ENCODE measurements at places on chromosomes 12 and 14.

- DNase-seq, result no peak
Observed at GRCh38 chr14:105739331-105740102, 213.1 kb downstream of the TMEM121 start.

GRCh38 chr14:101839236-101839635 lies 77.7 kb downstream of the PPP2R5C start:
- no peak for DNase-seq

DNA sequence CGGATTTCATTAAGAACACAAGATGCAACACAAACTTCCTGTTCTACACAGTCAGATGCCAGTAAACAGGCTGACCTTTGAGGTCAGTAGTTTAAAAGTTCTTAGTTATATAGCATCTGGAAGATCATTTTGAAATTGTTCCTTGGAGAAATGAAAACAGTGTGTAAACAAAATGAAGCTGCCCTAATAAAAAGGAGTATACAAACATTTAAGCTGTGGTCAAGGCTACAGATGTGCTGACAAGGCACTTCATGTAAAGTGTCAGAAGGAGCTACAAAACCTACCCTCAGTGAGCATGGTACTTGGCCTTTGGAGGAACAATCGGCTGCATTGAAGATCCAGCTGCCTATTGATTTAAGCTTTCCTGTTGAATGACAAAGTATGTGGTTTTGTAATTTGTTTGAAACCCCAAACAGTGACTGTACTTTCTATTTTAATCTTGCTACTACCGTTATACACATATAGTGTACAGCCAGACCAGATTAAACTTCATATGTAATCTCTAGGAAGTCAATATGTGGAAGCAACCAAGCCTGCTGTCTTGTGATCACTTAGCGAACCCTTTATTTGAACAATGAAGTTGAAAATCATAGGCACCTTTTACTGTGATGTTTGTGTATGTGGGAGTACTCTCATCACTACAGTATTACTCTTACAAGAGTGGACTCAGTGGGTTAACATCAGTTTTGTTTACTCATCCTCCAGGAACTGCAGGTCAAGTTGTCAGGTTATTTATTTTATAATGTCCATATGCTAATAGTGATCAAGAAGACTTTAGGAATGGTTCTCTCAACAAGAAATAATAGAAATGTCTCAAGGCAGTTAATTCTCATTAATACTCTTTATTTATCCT lies 13.5 kb downstream of the PTGER2 start:
- DNase-seq, result no peak

GRCh38 chr14:106489112-106489881 lies 962.9 kb downstream of the TMEM121 start:
- no peak for DNase-seq

- no peak for DNase-seq
Observed at GRCh38 chr12:119036878-119037825, 55.8 kb downstream of the SRRM4 start.

GRCh38 chr12:51059086-51059485 lies 11.0 kb downstream of the LETMD1 start:
- DNase-seq, result no peak

GRCh38 chr12:43357141-43357540 lies 194.9 kb downstream of the ADAMTS20 start:
- DNase-seq, result no peak

DNA sequence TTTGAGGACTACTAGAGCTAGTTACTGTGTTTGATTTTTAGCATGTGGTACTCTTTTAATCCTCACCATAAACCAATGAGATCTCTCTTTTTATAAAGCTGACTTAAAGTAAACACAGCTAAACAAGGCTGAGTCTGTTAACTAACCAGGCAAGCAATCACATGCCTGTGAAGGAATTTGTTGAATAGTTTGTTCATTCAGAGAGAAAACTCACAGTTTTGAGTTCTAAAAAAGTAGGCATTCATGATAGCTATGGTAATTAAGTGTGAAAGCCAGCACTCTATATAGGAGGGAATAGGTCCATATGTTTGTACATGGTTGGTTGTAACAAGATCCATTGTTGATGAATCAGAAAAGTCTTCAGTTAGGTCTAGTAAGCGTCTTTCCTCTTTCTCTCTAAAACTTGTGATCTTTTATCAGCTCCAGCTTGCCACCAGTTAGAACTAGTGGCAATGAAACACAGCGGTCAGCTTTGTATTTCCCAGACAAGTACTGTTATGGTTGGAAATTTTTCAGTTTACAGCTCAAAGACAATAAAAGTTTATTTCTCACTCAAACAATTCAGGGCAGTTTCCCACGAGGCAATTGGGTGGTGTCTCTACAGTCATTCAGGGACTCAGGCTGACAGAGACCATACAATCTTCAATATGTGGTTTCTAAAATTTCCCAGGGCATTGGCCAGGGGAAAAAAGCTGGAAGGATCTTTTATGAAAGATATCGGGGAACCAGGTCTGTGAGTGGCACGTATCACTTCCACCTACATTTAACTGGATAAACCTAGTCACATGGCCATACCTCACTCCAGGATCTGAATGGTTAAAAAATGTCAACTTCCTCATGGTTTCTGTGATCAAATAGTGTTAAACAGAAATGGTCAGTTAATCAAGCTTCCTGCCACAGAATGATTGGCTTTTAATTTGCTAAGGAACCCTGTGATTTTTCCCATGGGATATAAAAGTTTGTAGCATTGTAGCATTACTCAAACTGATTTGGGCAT lies 203.1 kb downstream of the KIF21A start:
- DNase-seq, result no peak

- DNase-seq, result no peak
Observed at GRCh38 chr14:59251811-59252771, 63.6 kb downstream of the DAAM1 start.

DNA sequence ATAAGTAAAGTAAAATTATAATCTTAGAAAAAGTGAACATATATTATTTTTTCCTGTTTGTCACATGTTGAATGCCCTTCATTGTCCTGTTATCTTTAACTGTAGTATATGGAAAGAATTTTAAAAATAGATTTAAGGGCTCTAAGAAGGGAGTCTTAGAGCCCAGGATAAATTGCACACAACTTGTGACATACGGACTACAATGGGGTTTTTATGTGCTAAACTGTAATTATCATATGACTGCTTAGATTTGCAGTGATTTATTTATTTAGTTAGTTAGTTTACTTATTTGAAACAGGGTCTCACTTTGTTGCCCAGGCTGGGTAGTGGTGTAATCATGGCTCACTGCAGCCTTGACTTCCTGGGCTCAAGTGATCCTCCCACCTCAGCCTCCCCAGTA lies 187.8 kb upstream of the HMGA2 start:
- no peak for DNase-seq

DNA sequence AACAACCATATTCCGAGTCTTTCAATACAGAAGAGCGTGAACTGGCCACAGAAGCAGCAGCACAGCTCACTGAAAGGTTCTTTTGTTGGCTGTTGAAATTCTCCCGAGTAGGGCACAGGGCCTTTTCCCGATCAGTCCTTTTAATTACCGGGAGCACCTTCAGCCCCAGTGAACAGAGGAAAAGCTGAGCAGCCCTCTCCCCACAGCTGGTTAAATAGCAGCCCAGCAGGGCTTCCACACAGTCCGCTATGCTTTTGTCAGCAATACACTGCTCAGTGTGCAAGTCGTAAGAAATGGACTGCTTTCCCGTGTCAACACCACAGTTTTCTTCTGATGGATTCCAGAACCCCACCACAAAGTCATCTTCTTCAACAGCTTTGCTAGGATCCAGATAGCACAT lies 61.3 kb downstream of the DICER1 start:
- DNase-seq, result no peak

GRCh38 chr12:109625131-109625559 lies 51.6 kb downstream of the MVK start:
- DNase-seq, result no peak

GRCh38 chr12:53328043-53328435 lies 6.6 kb upstream of the AAAS start:
- DNase-seq, result no peak

GRCh38 chr12:84692071-84692470 lies 220.5 kb downstream of the SLC6A15 start:
- DNase-seq, result no peak

DNA sequence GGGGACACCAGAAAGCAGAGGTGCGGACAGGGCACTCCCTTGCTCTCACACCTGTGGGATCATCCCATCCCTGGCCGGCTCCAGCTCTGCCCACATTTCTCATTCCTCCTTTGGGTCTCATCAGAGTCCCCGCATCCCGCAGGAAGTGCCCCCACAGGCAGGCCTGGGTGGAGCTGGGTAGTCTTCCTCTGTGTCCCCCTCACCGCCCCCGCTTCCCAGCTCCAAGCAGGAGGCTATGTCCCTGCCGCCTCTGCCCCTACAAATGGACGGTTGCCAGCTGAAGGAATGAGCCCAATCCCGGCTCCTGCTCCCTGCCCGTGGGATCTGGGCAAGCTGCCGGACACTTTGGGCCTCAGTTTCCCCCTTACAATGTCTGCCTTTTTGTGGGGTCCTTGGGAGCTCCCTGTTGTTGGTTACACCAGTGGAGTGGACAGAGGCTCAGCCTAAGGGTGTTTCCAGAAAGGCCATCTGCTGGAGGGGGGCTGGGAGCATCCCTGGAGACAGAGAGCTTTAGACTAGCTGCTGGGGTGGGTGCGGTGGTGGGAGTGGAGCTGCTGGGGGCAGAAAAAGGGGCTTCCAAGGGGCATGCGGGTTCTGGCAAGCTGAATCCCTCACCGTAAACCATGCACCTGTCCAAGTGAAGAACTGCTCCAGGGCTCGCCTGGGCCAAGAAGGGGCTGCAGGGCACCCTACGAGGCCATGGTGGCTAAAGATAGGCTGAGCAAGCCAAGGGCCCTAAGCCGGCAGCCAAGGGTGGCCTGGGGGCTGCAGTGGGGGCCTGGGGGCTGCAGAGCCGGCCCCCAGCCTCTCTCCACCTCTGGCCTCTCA lies 7.9 kb upstream of the GPR132 start:
- no peak for DNase-seq

DNA sequence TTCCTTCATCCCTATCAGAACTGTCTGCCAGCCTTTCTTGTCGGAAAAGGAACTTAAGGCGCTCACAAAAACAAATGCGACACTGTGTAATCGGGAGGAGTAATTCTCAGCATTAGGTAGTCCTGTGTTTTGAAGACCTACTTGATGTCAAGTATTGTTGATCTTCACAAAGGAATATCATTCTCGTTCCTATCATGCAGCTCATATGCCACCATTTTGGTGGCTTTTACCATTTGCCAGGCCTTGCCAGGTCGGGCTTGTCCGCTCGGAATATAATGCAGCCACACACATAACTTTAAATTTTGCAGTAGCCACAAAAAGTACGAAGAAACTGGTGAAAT lies 903 bp upstream of the PPP4R3A start:
- no peak for DNase-seq

GRCh38 chr14:81348061-81348460 lies 52.1 kb downstream of the STON2 start:
- no peak for DNase-seq

- no peak for DNase-seq
Observed at GRCh38 chr12:86666316-86666715, 410.1 kb upstream of the MGAT4C start.

- no peak for DNase-seq
Observed at GRCh38 chr14:65149116-65149515, 46.8 kb upstream of the MAX start.

GRCh38 chr14:51392416-51392815 lies 152.4 kb downstream of the TMX1 start:
- DNase-seq, result no peak

DNA sequence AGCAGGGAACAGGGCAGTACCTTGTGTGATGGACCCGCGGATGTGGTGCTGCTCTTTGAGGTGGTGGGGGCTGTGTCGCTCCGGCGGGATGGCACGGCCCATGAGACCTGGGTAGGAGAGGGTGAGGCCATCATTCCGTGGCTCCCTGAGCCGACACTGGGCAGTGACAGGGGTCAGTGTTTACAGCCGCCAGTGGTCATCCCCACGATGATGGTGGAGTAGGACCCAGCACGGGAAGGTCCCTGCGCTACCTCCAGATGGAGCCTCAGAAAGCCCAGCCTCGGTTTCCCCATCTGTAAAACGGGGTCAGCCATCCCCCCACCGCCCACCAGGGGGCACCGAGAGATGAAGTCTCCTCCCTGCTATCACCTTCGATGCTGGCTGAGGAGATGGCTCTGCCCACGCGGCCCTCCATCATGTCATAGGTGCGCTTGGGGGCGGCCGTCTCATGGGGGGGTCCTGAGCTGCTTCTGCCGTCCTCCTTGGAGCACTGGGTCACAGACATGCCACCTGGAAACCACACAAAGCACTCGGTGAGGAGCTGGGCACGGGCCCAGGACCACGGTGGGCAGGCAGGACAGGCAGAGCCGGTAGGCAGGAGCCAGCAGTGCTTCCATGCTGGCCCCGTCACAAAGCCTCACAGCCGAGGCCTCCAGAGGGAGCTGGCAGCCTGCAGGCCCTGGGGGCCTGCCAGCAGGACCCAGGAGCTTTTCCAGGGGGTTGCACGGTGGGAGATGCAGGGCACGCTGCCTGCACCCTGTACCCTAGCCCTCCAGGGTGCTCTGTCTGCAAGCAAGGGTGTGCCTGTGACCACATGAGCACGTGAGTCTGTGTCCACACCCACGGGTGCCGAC lies 53.1 kb downstream of the RFLNA start:
- no peak for DNase-seq

- no peak for DNase-seq
Observed at GRCh38 chr12:102757882-102758226, 159.2 kb downstream of the PAH start.

- no peak for DNase-seq
Observed at GRCh38 chr12:128138125-128138524, 128.8 kb upstream of the TMEM132C start.

- no peak for DNase-seq
Observed at GRCh38 chr14:81743605-81744004, 210.0 kb upstream of the SEL1L start.

- DNase-seq, result no peak
Observed at GRCh38 chr12:34377243-34378035, 355.1 kb downstream of the ALG10 start.

DNA sequence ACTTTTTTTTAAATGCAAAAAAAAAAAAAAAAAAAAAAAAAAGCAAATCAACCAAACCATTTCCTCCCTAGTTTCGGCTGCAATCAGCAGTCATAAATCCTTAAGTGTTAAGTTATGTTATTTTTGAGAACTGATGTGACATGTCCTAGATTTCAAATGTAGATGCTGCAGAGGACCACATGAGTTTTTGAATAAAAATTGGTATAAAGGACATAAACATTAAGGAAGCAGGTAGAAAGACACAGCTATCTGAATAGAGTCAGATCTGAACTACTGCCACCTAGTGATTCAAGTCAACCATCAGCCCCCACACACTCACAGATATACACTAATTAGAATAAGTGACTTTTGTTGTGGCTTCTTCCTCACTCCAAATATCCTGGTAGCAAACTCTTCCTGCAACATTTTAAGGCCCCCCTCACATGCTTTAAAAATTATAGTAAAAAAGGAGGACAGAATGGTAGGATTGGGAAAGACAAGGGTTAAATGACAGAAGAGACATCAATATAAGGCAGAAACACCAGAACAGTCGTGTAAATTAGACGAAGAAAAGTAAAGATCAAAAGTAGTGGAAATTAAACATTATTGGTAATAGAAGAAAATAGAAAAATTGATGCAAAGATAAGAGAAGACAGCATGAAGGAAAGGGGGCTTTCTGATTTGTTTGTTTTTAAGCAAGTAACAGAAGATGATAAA lies 394.5 kb upstream of the ATP2B1 start:
- no peak for DNase-seq
